ENCODE measurements at places on chromosomes 13 and 19.

- DNase-seq: no peak
Measured at GRCh38 chr13:99691552-99691951, 190.3 kb downstream of the TM9SF2 start.

DNA sequence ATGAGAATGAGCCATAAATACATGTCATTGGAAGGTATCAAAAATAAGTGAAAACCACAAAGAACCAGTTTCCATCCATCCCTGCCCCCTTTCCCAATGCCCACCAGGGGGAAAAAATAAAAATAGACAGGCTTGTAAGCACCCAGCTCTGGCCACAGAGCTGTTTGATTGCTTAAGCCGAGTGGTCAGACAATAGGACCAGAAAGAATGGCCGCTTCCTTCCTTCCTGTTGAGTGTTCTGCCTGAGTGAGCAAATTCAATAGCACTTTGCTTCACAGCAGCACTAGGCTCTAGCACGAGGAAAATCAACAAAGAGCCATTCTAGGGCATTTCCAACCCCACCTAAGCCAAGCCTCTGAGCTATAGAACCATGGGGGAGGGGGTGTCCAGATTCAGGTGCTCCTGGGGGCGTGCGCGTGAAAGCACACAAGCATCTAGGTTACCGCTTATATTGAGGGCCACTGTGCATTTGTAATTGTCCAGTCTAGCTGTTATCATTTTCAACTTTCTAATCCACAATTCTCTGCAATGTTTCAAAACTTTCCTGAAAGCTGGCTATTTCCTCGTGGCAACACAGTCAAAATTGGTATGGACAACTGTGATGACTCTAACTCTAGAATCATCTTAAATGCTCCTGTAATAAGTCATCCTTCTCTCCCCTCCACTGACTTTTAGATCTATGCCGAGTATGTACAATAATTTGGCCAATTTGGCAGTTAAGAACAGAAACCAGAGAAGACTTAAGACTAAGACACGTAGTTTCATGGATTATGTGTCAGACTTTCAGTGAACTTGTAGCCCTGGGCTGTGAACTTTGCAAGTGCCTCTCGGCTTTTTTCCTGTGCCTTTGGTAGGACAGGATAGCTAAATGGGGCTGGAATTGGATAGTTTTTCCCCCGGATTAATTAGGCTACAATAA is 64.3 kb downstream of the SPRY2 start:
- peak; percentile 91 for DNase-seq

DNA sequence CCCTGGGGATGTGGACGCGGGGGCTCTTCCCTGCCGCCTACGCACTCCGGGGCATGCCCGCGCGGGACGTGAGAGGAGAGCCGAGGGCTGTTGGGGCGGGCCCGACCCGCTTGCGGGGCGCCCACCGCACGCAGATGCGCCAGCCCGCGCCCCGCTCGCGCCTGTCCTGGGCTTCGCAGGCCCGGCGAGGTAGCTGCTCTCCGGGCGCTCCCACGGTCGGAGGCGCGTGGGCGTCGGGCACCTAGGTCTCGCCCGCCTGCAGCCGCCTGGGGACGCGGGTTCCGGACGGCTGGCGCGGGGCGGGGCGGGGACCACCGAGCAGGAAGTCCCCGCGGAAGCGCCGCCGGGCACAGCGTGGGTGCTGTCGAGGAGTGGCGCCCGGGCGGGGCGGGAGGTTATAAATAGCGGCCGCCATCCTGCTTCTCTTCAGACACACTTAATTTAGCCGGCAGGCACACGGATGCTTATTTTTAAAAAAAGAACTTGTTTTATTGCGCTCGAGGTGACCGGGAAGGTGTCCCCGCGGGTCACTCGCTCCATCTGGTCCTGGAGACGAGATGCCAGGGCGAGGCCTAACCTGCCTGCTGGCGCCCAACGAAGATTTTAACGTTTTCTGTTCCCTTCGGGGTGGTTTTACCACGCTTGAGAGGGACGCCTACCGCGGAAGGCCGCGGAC is 561 bp upstream of the GJA3 start:
- no peak for DNase-seq

GRCh38 chr19:46031781-46032596 is 8.8 kb downstream of the IGFL4 start:
- no peak for DNase-seq
